Dermis microvascular lymphatic vessel endothelial cell (primary cell): ENCODE measurements at places on chromosomes 1 and 21. TPM values are rescaled to one million over a fixed set of nuclear protein-coding genes. Genes with fewer than 3 reads are reported as not detected.

The CLCA1 gene
- total RNA-seq: not detected in 2 replicates

The EDEM3 gene
- 35.0 and 45.6 TPM in 2 replicates for total RNA-seq

The VASH2 gene
- 0.13 TPM in 2 replicates for total RNA-seq

The CYP4X1 gene
- total RNA-seq: 1.5 and 3.4 TPM in 2 replicates

The CACNA1S gene
- not detected in 2 replicates for total RNA-seq

The OR6N1 gene
- not detected in 2 replicates for total RNA-seq

The LAMB3 gene
- total RNA-seq: 1.3 and 3.0 TPM in 2 replicates

The RBM11 gene
- total RNA-seq: not detected in 2 replicates

The TCP10L gene
- total RNA-seq: under 0.01 and 0.26 TPM in 2 replicates

The NFIA gene
- total RNA-seq: 9.6 and 20.7 TPM in 2 replicates

The VWA1 gene
- total RNA-seq: 6.9 and 7.7 TPM in 2 replicates

The ITLN1 gene
- total RNA-seq: not detected in 2 replicates

The DUSP23 gene
- 14.9 and 18.1 TPM in 2 replicates for total RNA-seq

The LAMTOR2 gene
- 83.2 and 89.3 TPM in 2 replicates for total RNA-seq

The CHAF1B gene
- 1.6 and 3.3 TPM in 2 replicates for total RNA-seq

The CELA2B gene
- total RNA-seq: not detected in 2 replicates

The LCE1E gene
- total RNA-seq: not detected in 2 replicates

The SERPINC1 gene
- 0.13 TPM in 1 of 2 replicates, not detected in the other for total RNA-seq

The SELL gene
- 0.13 TPM in 2 replicates for total RNA-seq

The ADAMTSL4 gene
- 0.13 and 0.25 TPM in 2 replicates for total RNA-seq

The CA6 gene
- total RNA-seq: not detected in 2 replicates

The SHE gene
- total RNA-seq: 69.1 and 86.5 TPM in 2 replicates

The C1orf210 gene
- not detected in 2 replicates for total RNA-seq
